Activated CD4-positive, CD25-positive, alpha-beta regulatory T cell (primary cell): ENCODE measurements at places on chromosomes 11 and 22.
A peak's percentile ranks its signal among the peaks of the same experiment; 100 is the strongest.

DNA sequence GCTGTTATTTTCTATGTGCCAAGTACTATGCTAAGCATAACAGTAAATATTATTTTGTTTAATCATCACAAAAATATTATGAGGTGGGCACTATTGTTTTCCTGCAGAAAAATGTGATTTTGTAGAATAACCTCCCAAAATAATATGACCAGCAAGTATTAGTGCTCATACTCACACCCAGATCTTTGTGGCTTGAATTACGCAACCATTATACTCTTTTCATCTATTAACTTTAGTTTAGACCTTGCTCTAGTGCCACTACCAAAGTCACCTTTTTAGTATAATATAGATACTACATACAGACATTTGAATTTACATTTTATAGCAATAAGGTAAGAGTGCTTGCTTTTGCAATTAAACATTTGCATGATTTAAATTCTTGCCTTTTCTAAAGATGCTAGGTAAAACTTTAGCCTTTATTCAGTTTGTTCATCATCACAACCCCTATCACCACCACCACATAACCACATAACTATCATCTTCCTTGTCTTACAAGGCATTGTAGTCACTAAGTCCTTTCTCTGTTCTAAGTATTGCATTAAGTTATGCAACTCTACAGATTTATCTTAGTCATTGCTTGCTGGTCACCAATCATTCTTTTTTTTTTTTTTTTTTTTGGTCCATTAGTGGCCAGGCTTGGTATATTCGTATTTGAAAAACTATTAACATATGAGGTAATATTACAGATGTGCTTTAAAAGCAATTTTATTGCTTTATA is 68.4 kb downstream of the GAS2 start:
- no peak for DNase-seq

- no peak for DNase-seq
Measured at GRCh38 chr22:29642694-29643093, 39.3 kb downstream of the NF2 start.

DNA sequence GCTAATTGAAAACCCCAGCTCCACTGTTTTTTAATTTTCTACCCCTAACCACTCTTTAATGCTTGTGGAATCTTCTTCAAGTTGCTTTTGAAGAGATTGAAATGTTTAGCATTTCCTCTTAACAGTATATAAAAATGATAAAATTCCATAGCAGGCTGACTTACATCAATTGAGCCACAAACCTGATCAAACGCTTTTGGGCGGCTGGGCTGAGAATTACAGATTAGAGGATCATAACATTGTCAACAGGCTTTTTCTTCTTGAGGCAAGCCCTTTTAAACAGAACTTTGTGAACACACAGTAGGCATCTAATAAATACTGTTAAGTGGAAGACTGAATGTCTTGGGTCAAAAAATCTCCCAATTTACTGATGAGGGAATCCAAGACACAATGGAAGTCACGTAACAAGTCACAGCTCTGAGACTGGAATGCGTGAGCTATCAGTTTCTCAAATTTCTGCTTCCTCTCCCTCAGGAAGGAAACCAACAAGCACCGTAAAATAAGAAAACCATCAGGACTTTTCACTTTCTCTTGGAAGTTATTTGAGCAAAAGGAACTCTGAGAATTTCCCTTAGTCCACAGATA is 50.0 kb upstream of the CCDC89 start:
- no peak for DNase-seq

GRCh38 chr22:27134315-27134701 is 476.9 kb downstream of the MIAT start:
- DNase-seq, result no peak

GRCh38 chr11:59990421-59990820 is 26.6 kb upstream of the OOSP4B start:
- DNase-seq, result no peak

DNA sequence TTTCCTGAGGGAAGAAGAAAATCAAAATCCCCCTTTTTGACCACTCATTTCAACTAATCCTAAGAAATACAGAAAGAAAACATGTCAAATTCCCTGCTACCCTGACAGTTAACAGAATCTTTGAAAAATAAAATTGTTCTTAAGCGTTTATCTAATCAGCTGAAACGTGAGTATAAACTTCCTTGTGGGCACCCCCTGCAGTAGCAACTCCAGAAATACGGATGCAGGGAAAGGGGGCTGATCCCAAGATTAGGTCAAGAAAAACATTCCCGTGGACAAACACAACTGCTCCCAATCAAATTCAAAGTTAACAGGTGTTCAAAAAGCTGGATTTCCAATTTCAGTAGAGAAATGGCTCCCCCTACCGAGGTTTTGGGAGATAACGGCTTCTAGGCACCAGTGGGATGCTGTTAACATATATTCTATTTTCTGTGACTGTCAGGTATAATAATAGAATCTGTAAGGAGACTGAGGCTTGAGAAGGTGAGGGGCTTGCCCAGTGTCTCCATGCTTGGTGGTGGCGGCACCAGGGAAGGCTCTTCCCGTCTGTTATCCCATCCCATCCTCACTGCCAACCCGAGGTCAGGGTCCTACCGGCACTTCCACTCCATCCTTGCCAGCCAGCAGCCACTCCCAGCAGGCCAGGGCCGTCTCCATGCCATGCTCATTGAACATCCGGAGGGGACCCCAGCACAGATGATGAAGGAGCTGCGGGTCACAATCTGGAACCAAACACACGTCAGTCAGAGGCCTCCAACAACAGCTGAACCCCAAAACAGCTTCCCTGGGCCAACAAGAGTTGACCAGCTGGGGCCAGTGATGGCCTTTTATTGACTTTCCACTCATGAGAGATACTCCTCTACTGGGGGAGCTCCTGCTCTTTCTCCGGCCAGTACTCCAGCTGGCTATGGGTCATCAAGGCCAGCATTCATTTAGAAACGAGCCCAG is 32.0 kb upstream of the SERPIND1 start:
- DNase-seq, result peak; percentile 18

DNA sequence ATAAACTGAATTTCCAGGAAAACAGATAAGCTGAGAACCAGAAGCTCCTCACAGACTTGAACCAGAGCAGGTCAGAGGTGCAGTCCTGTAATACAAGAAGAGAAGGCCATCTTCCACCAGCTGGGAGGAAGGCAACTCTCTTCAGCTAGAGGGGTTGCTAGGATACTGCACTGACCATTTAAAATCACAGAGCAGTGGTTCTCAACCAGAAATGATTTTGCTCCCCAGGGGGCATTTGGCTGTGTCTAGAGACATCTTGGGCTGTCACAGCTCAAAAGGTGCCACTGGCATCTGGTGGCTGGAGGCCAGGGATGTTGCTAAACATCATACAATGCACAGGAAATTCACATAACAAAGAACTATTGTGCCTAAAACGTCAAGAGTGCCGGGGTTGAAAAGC is 17.2 kb downstream of the OPCML start:
- no peak for DNase-seq

- no peak for DNase-seq
Measured at GRCh38 chr11:64276653-64277431, 7.6 kb downstream of the BAD start.

DNA sequence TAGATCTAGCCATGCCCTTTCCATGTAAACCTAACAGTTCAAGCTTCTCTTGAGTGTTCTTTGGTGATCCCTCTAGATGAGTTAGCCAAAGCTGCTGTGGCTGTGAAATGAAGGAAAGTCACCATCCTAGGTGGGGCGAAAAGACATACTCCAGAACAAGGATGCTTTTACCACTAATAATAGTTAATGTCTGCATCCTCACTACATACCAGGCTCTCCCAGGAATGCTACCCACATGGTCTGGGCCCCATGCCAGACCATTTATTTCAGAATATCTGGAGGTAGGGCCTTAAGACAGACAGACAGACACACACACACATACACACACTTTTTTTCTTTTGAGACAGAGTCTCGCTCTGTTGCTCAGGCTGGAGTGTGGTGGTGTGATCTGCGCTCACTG is 14.7 kb downstream of the ABTB2 start:
- DNase-seq, result no peak

- DNase-seq, result no peak
Measured at GRCh38 chr11:128628686-128629085, 41.3 kb upstream of the ETS1 start.

- DNase-seq, result no peak
Measured at GRCh38 chr11:77074205-77074604, 7.4 kb downstream of the CAPN5 start.

GRCh38 chr11:73810637-73811036 is 23.0 kb downstream of the MRPL48 start:
- no peak for DNase-seq

DNA sequence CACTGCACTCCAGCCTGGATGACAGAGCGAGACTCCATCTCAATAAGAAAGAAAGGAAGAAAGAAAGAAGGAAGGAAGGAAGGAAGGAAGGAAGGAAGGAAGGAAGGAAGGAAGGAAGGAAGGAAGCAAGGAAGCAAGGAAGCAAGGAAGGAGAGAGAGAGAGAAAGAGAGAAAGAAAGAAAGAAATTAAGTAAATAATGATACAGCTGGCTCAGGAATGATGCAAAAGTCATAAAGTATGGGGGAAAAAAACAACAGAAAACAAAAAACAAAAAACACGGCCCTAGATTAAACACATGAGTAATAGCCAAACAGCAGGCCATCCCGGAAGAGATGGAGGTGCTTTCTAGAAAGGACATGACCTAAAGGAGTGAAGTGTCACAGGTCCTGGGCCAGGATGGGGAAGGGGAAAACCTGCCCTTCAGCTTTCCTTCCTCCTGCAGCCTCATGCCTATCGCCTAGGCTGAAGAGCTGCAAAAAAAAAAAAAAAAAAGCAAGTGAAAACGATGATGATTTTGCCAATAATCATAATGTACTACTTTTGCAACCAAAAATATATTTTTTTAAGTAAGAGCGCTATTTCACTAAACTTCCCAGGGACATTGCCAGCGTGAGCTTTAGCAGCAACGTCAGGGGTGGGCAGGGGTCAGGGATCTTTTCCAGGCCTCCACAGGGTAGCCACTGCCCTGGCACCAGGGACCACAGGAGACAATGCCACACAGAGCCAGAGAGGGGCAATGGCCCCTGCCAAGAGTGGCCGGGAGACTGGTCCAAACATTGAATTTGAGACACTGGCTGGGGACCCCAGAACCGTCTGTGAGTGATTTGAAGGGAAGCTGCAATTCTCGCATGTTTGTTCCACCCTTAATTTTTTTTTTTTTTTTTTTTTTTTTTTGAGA is 28.2 kb upstream of the TMPRSS4 start:
- no peak for DNase-seq

GRCh38 chr11:89487016-89487415 is 4.2 kb downstream of the NOX4 start:
- DNase-seq, result no peak

GRCh38 chr11:20163783-20164481 is 3.7 kb upstream of the DBX1 start:
- no peak for DNase-seq

- no peak for DNase-seq
Measured at GRCh38 chr11:62338218-62338617, 970 bp downstream of the ASRGL1 start.

DNA sequence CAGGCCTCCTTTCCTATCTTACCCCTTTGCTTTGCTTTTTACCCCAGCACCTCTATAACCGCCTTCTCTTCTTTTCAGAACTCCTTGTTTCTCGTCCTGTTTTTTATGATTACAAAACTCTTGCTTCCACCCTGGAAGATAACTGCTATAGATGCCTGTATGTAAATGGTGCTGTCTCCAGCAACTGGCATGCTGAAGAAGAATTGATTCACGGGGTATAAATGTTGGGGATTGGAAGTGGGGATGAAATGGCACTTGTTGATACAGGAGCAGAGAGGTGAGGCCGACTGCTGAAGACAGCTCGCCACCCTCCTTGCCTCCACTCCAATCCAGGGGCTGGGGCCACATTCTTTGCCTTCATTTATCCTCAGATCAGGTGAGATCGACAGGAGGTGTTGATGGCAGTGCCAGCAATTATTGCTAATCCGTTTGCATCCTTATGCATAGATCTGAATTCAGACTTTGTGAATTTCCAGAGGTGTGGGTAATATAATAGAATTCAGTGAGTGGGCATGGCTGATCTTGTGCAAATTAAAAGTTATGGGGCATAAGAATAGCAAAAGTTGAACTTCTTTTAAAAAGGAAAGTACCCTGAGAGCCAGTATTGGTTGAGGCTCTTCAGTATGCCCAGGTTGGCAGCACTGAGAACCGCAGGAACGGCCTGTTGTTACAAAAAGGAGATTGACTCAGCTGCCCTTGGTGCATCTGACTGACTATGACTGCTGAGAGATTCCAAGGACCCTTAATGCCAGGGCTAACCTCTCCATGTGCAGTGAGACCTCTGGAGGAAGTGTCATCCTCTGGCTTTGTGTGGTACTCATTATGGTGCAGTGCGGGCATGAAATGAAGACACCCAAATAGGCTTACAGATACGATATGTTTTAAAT is 5.3 kb downstream of the NEAT1 start:
- no peak for DNase-seq

GRCh38 chr11:10439351-10439750 is 15.7 kb upstream of the AMPD3 start:
- no peak for DNase-seq

GRCh38 chr11:70270877-70271648 is 573 bp downstream of the PPFIA1 start:
- DNase-seq, result no peak

DNA sequence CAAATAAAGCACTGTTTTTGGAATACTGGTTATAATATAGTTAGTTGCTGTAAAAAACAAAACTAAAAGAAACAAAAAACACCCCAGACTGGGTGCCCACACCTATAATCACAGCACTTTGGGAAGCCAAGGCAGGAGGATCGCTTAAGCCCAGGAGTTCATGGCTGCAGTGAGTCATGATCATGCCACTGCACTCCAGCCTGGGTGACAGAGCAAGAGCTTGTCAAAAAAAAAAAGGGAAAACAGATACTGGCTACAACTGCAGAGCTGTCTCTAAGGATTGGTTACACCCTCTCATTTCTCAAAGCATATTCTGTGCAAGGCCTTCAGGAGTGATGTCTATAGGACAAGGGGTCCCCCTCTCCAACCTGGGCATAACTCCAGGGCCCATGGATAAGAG is 14.6 kb upstream of the STK33 start:
- DNase-seq, result no peak

GRCh38 chr11:75945446-75945845 is 130.4 kb downstream of the UVRAG start:
- no peak for DNase-seq

DNA sequence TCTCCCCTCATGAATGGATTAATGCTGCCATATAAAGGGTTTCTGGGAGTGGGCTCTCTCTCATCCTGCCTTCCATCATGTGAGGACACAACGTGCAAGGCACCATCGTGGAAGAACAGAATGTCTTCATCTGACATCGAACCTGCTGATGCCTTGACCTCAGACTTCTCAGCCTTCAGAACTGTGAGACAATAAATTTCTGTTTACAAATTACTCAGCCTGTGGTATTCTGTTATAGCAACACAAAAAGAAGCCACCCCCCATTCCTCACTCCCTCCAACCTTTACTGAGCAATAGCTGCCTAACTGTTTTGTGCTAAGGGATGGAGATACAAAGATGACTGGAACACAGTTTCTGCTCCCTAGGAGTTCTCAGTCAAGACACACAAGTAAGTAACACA is 106.1 kb upstream of the PLET1 start:
- no peak for DNase-seq
